ENCODE measurements at places on chromosomes 5 and 9.

- DNase-seq, result no peak
Observed at GRCh38 chr9:134477342-134477925, 151.2 kb downstream of the RXRA start.

DNA sequence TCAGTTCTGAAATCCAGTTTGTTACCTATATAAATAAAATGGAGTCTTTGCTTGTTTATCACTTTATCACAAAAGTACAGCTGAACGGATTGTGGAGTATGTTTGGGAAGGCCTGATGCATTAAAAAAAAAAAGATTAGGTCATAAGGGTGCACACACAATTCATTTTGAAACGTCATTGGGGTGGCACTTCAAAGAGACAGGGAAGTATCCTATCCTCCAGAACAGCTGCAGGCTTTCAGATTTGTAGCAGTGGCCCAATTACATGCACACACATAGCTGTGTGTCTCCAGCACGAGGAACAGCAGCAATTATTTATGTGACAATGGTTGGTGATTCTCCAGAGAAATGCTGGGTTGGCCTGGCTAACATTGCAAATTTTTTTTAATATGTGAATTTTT is 46.8 kb upstream of the FER start:
- DNase-seq, result no peak

GRCh38 chr5:135139381-135140134 is 105.5 kb upstream of the PITX1 start:
- DNase-seq, result no peak

DNA sequence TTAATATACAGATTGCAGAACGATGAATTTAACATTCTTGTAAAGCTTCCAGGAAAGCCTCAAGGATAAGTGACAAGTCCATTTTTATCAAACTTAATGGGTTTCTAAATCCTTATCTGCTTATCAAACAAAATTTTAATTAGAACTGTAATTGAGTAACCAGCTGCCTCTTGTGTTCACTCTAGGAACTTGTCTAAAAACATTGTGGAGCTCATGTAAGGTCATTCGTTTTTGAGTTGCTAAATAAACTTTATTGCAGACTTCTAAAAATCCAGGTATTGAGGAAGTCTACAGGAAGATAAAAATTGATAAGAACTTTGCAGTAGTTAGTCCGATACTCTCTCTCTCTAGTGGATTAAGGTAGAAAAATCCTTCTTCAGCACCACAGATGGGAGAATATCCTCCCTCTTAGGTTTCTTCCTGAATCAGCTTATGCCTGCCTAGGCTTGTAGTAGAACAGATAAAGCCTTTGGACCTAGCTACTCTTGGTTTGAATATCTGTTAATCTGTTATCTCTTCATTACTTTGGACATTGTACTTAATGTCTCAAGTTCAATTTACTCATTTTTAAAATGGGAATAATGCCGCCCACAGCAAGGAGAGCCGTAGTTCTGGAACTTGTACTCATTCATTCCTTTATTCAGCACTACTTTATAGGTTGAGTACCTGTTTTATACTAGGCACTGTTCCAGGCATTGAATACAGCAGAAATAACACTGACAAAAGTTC is 60.0 kb upstream of the DHFR start:
- DNase-seq, result no peak

DNA sequence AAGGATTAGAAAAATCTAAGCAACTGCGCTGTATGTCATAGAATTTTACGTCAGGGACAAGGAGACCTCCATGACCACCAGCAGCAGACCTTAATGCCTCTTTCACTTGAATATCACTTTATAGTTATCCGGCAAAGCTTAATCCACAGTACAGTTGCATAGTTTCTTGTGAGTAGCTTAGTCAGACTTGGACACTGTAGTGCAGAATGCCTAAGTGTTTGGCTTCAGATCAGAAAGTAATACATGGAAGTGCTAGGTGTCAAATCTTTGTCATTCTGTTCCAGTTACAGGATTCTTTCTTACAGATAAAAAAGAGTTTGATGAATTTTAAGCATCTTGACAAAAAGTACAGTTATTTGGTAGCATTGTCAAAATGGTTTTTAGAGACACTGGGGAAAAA is 239.9 kb upstream of the PAPPA start:
- DNase-seq, result no peak

All from effector CD4-positive, alpha-beta T cell (primary cell).